A673 (cell line): ENCODE measurements at places on chromosomes 12 and 14.

GRCh38 chr12:58915037-58915436 is 5.3 kb downstream of the LRIG3 start:
- DNase-seq, result no peak

- peak; percentile 79 for DNase-seq
These were observed 74.6 kb downstream of the GLRX5 start for GRCh38 chr14:95609398-95609990.

- DNase-seq, result no peak
These were observed 65.4 kb upstream of the SAV1 start for GRCh38 chr14:50733494-50733893.

DNA sequence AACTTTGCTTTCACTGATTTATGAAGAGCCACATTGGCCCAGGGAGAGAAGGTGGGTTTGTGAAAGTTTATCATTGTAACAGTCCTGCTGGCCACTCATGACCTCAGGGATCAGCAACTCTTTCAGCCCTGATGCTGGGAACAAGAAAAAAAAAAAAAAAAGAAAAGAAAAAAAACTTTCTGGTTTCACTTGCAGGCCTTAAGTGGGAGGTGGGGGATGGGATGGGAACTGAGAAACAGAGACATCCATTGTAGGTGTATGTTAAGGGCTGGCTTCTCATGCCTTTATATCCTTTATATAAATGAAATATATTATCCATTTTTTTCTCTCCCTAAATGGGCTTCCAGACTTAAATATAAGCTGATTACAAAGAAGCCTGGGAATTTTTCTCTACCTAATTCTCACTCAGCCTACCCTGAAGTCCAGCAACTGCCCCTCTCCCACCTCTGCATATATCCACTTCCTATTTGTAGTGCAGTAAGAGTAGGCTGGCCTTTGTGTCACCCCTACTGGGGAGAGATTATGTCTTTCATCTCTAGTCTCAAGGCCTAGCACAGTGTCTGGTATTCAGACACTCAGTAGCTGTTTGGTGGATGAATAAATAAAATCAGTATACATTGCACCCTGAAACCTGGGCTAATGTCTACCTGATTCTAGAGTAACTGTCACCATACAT is 187.1 kb downstream of the KICS2 start:
- DNase-seq, result no peak

DNA sequence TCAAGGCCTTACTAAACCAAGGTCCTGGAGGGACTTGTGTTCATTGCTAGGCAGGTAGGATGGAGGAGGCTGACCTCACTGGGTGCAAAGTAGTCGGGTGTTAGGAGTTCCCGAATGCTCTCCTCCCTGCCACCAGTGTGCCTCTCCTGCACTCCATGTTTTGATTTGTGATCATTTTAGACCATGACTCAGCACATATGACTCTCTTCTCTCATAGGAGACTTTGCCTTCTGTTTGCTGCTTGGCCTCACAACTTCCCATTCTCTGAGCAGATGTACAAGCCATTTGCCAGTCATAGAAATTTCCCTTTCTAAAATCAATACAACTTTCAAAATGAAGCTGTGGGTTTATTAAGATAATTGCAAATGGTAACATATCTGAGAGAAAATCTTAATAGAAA is 46.6 kb upstream of the LRIG3 start:
- DNase-seq, result no peak

- DNase-seq, result peak; percentile 33
These were observed 1089.3 kb downstream of the SLC16A7 start for GRCh38 chr12:60684988-60685655.

DNA sequence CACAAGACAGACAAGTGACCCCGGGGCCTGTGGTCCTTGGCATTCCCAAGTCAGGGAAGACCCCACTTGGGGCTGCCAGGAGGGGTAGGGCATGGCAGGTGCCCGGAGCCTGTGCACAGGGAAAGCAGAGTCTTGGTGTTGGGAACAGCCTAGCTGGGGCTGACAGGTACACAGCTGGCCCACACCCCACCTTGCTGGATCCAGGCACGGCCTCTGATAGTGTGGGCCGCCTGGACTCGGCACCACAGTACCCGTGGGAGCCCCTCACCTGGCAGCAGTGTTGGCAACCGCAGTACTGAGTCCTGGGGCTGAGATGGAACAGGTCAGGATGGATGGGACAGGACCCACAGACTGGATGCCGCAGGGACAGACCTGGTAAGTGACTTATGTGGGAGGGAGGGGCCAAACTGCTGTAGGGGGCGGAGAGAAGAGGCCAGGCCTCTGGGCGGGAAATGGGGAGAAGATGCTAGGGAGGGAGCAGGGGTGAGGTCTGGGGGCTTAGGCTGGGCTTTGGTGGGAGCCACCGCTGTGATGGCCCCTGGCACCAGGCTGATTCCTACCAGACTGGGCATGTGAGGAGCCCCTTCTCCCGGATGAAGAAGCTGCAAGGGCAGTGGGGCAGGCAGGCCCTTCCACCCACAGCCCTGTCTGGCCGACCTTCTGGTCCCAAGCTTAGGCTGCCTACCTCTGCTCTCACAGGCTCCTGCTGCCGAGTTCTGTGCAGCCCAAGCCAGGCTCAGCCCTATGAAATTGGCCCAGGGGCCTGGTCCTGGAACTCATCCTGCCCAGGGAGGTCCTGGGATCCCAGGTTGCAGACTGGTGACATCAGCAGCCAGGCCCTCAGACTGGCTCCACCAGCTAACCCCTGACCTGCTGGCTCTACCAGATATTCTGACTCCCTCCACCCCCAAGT is at the start of gene TGM1:
Gene TGM1 (minus strand): TSS at position 357 of the 913 bp plus-strand sequence. CDS start 825 bp downstream, outside the sequence.
- no peak for DNase-seq

DNA sequence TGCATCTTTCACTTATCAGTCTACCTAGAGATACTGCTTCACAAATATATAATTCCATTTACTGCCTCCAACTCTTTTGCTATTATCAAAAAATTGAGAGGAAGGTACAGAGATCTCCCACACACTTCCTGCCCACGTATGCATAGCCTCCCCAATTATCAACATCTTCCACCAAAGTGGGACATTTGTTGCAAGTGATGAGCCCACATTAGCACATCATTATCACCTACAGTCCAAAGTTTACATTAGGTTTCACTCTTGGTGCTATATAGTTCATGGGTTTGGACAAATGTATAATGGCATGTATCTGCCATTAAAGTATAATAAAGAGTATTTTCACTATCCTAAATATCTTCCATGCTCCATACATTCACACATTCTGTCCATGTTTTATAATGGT is 66.3 kb downstream of the SLC2A13 start:
- DNase-seq, result no peak

GRCh38 chr12:119375883-119376190 is 41.3 kb downstream of the CCDC60 start:
- DNase-seq, result peak; percentile 19
